Activated CD8-positive, alpha-beta memory T cell treated with anti-CD3 and anti-CD28 coated beads, Interleukin-2, amount 10 ng/mL, durations not matched to agents 7 days and 5 days (primary cell): ENCODE measurements at places on chromosomes 12 and 14. TPM values are rescaled to one million over a fixed set of nuclear protein-coding genes. Genes with fewer than 3 reads are reported as not detected.

GRCh38 chr12:112527082-112527481 is 108.3 kb downstream of the PTPN11 start:
- DNase-seq: no peak
- no peaks in the 10 kb centered on the region for H3K4me1 ChIP-seq
- H3K36me3 ChIP-seq: no peaks in the 10 kb centered on the region
- no peaks in the 10 kb centered on the region for H3K27me3 ChIP-seq
- H3K4me3 ChIP-seq: no peak overlapping the region
- no peak overlapping the region for H3K27ac ChIP-seq

- peaks cover 2% of the 10 kb centered on the region for H3K4me1 ChIP-seq
- DNase-seq: no peak
- H3K36me3 ChIP-seq: peaks cover 2% of the 10 kb centered on the region
- no peaks in the 10 kb centered on the region for H3K27me3 ChIP-seq
- H3K4me3 ChIP-seq: no peak overlapping the region
- H3K27ac ChIP-seq: no peak overlapping the region
These were observed 177.5 kb downstream of the SSPN start for GRCh38 chr12:26372866-26373265.

Gene INHBE
- total RNA-seq: not detected

DNA sequence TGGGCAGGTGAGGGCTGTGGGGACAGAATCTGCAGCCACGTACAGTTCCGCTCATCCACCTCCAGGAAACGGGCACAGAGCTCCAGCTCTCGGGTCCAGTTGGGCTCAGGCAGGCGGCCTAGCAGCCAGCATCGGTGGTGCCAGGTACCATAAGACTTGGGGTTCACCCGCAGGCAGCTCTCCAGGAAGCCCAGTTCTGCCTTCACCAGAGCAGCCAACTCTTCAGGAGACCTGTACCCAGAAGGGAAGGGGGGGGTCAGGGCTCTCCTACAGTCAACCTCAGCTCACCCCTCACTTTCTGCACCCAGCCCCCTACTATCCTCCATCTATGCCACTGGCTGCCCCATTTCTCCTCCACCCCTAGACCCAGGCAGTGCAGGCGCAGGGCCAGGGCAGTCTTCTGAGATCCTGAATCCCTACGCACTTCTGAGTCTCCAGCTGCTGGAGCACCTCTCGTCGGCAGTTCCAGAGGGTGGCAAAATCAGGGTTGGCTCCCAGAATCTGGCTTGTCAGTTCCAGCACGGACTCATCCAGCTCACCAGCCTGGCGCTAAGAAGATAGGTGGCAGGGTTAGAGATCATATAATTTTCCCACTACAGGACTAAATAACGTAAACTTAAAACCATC is 1.4 kb downstream of the RABGGTA start:
- H3K4me3 ChIP-seq: peak overlapping the region; percentile 84
- no peak for DNase-seq
- H3K27ac ChIP-seq: peak overlapping the region; percentile 93
